Right cardiac atrium (tissue), 5 donors: ENCODE measurements at places on chromosomes 6 and 20.

- DNase-seq, result no peak
Observed at GRCh38 chr6:56088641-56089040, 158.7 kb downstream of the COL21A1 start.

GRCh38 chr20:17394411-17394810 lies 136.8 kb downstream of the BFSP1 start:
- no peak for DNase-seq

GRCh38 chr20:55004044-55004443 lies 528.7 kb downstream of the DOK5 start:
- no peak for DNase-seq

- no peak for DNase-seq
Observed at GRCh38 chr6:42981836-42982235, 2.5 kb upstream of the PPP2R5D start.

DNA sequence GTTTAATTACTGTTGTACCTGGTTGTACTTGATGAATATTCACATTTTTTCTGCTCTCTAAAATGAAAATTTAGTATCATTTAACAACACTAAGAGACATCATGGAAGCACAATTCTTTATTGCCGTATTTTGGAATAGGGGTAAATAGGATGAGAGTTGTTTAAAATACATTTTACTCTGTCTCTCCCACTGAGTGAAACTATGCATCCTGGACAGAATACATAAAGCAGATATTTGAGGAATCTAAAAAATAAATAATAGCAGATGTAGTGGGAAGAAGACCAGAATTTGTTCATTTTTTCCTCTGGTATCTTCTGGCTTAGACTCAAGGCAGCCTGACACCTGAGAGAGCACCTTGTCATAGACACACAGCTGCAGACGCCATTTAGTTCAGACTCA lies 119.1 kb upstream of the AHI1 start:
- DNase-seq, result no peak

GRCh38 chr6:25835442-25836283 lies 3.8 kb upstream of the SLC17A1 start:
- peak; percentile 28 for DNase-seq

DNA sequence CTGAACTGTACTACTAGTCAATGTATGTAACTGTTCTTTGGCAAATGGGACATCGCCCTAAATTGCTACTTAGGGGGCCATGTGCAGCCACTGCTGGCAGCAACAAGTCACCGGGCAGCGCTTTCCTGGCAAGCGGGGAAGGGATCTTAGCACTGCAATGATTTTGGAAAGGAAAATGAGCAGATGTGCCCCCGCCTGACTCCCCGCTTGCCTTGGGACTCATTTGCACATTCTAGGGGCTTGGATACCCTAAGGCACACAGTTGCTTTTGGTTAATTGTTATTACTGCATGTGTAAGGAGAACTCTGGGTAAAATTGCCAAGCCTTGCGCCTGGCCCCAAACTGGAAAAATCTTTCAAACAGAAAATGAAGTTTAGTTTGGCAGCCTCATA lies 32.2 kb downstream of the CD83 start:
- DNase-seq, result no peak

- no peak for DNase-seq
Observed at GRCh38 chr20:16106191-16106849, 466.9 kb downstream of the KIF16B start.

DNA sequence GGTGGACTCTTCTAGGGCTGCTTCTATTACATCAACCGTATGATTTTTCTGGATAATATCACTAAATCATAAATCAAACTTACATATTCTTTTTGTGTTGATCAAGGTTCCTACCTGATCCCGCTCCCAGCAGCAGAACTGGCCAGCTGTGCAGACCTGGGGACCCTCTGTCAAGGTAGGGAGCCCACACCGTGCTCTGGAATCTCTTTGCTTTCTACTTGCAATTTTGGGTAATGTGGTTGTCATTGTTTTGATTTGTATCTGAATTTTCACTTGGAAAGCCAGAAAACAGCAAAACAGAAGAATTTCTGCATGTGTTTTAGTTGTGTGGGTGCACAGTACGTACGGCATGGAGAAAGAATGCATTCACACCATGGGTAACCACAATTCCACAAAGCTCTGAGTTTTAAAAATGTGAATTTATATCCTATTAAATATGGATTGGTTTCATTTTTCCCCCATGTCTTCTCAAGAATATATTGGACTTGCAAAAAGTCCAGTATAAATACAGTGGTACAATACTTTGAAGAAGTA lies 80.1 kb downstream of the ADGRG6 start:
- no peak for DNase-seq

DNA sequence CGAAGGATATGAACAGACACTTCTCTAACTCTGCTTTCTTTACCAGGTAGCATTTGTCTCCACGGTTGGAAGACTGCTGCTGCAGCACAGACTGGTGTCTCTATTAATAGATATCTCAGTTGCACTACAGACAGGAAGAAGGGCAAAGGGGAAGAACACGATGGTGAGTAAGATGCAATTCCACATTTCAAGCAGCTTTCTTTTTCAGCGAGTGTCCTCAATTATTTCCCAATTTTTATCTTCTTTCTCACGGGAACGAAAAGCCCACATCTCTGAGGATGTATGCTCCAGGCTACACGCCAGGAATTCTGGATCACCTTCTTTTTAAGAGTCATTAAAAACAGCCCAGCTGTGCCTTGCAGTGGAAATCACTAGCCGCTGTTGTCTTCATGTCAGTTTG lies 311.6 kb upstream of the ECI2 start:
- no peak for DNase-seq

GRCh38 chr6:116866281-116866871 lies 10.7 kb upstream of the RFX6 start:
- no peak for DNase-seq

DNA sequence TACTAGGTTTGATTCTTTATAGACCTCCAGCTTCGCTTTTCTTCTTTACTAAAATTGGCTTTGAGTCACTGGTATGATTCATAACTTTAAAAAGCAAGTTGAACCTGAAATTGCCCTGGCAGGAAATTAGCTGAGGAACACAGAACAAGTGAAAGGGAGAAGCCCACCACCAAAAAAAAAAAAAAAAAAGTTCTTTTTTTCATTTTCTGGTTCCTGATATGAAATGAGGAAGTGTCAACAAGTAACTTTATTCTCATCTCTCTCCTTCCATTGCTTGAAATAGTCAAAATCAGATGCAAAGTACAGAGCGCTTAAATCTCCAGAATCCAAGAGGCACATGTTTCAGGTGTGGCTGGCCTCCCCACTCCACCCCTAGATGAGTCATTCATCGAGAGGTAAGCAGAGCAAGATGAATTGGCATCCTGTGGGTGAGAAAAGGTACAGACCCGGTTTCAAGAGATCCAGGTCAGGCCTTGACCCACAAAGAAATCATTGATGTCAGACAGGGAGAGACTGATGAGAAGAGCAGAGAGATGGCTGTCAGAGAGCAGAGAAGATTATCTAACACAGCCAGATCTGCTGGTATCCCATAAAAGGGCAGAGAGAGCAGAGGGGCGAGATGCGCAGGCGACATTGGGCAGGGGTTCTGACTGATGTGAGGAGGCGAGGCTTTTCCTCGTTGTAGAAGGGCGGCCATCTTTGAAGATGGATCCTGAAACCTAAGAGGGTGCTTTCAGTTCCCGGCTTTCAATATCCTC lies 54.8 kb upstream of the MBOAT1 start:
- DNase-seq, result no peak

DNA sequence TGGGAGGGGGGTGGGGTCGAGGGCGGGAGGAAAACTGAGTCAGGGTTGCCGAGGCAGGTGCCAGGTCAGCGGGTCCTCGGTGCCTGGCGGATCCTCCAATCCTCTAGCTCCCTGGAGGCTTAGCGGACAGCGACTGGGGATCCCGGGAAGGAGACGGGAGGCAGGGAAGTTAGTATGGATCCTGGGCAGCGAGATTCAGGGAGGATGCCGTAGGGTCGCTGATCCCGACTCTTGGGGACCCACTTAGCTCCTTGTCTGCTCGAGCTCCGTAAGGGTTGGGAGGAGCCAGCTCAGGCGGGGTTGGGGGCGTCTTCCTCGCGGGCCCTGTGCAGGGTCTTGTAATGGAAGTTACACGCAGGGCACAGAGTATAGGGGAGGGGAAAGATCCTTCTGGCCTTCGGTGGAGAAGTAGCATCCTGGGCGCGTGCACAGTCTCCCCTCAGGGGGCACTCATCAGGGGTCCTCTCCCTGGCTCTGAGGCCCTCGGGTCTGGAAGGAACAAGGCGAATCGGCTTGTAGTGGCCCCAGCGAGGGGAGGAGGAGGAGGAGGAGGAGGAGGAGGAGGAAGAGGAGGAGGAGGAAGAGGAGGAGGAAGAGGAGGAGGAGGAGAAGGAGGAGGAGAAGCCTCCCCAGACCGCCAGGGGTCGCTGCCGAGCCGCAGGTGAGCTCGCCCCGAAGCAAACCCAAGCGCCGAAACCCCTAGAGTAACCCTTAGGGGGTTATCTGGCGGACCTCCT lies 6.4 kb upstream of the SLC12A5 start:
- peak; percentile 82 for DNase-seq

DNA sequence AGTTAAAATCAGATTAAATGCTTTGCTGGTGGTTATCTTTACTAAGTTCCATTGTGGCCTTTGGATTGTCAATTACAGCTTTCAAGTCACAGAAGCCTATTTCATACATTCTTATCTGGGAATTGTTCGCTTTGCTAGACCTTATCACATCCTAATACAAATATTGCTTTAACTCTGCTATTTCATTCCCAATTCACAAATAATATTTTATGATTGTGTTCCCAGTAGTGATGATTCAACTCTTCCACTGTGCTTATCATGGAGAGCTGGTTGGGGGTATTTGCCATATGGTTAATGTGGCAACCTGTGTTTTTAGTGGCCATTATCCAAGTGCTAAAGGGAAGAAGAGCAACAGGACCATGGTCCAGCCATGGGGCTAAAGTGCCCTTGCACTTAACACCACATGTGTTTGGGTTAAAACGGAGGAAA lies 72.9 kb upstream of the GLP1R start:
- DNase-seq, result no peak

DNA sequence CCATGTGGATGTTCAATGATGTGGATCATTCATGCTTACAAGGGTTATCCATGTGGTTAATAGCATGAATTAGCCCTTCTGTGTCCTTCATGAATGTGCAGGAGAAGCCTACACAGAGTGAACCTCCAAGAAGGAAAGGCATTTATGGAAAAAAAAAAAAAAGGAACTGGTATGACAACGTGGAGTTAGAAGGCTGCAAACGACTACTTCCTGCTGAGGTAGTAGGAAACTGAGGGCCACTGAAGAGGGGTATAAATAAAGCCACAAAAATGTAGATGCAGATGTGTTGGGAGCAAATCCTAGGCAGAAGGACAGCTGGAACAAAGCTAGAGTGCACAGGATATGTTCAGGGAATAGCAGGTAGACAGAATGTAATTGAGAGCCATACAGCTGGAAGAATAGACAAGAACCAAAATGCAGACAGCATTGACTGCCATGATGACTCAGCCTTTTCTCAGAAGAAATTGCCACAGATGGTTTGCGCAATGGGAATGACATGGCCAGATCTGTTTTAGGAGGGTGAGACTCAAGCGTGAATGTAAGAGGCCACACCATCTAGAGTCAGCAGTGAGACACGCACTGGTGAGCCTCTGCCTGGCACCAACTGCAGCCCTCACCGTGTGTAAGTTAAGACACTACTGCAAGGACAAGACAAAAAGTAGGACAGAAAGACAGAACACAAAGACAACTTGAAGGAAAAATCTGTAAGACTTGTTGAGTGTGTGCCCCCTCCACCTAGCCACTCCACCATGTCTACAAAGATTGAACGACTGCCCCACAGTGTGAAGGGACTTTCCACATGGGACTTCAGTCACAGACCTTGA lies 79.8 kb downstream of the KIF13A start:
- peak; percentile 73 for DNase-seq

DNA sequence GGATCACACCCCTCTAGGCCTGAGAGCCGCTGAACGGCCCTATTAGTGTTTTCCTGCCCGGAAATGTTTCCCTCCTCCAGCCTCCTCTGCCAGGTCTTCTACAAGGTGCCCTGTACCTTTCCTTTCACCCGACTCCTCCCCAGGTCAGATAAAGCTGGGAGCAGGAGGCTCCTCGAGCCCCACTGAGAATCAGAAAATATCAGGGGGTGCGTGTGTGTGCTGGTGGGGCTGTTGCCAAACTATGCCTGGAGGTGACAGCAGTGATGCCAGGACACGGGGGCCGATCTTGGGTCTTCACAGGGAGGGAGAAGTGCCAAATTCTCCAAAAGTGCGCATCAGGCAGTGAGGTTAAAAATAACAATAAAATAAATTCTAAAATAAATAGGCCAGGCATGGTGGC lies 222.8 kb upstream of the RREB1 start:
- DNase-seq, result no peak

DNA sequence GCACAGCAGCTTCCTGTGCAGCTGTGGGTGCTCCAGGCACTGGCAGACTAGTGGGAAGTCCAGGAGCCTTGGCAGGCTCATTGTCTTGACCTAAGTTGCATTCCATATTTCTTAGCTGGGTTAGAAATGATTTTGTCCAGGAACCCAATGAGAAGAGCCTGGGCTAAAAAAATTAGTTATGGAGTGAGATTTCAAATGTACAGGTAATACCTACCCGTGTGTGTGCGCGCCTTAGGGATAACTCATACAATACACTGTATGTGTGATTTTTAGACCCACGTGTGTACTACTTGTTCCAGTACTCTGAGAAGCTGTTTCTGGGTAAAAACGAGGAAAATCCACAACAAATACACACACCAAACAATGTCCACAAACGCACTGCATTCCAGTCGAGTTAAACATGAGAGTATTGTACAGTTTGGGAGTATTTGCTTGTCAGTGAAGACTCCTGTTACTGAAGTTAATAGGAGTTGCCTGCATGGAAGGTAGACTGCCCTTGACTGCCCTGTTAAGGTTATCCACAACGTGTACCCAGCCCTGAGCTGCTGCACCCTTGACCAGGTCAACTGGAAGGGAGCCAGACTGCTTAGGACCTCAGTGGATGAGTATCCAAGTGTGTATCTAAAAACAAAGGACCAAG lies 1.4 kb downstream of the PAQR8 start:
- DNase-seq, result no peak

GRCh38 chr6:54865091-54865631 lies 18.6 kb downstream of the FAM83B start:
- DNase-seq, result no peak

GRCh38 chr6:31586599-31587281 lies 663 bp downstream of the LST1 start:
- no peak for DNase-seq

DNA sequence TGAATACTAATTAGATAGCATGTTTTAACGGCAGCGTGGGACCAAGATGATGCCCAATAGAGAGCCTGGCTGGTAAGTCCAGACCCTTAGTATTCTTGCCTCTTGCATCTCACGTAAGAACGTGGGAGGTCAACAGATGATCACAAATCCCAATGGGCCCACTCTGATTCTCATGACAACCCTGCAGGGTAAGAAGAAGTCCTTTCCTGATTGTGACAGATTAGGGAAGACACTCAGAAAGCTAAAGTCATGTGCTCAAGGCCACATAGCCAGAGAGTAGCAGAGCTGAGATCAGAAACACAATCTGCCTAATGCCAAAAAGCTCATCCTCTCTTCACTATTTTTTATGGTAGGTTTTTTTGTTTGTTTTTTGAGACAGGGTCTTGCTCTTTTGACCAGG lies 103.8 kb downstream of the RALGAPA2 start:
- DNase-seq, result no peak
